ENCODE measurements at places on chromosomes 4 and X.

DNA sequence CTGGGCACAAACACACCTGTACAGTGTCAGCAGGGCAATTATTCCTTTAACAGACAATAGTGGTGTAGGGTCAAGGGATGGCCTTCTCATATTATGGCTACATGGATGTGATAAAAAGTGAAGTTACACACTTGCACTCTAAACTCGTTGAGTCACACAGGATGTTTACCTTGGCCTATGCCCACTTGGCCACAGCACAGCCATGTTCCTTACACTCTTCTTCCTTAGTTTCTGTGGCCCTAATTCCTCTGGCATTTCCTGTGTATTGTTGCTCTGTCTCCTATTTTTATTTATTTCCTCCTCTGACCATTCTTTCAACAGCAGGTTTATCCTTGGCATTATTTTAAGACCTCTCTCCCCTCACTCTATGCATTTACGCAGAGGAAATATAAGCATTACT lies 86.8 kb upstream of the NPFFR2 start:
- no peak for DNase-seq

GRCh38 chr4:153087671-153088194 lies 116.5 kb upstream of the TRIM2 start:
- no peak for DNase-seq

- DNase-seq, result no peak
Observed at GRCh38 chr4:148067301-148067916, 335.5 kb downstream of the ARHGAP10 start.

DNA sequence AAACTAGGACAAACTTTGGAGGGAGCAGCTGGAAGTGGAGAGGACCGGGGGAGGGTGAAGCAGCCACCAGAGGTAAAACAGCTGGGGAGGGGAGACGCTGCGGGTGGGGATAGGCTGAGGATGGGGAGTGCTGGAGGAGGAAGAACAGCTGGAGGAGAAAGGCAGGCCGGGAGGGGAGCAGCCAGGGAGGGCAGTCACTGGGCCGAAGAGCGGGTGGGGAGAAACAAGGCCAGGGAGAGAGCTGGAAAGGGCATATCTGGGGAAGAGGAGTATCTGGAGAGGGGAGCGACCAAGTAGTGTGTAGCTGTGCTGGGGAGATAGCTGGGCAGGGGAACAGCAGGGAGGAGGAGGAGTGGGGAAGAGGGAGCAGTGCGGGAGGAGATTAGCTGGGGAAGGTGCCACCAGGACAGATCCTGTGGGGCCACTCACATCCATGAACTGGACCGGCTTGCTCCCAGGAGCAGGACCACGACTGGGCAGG lies 2.7 kb downstream of the SLC38A5 start:
- no peak for DNase-seq

DNA sequence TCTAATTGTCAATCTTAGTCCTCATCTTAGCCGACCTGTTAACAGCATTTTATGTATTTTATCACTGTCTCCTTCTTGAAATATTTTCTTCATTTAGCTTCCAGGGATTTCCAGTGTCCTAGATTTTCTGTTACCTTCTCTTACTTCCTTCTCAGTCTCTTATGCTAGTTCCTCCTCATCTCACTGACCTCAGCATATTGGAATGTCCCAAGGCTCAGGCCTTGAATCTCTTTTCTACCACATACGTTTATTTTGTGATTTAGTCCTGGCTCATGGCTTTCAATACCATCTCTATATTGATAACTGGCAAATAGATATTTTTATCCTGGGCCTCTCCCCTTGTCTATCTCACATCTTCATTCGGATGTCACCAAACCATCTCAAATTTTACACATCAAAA lies 61.1 kb downstream of the IQCM start:
- DNase-seq, result no peak

- DNase-seq, result no peak
Observed at GRCh38 chr4:151857368-151857767, 96.6 kb upstream of the GATB start.

- DNase-seq, result no peak
Observed at GRCh38 chr4:184889666-184890335, 64.0 kb upstream of the ACSL1 start.

Measured in fibroblast of skin of left biceps (primary cell).